CD4-positive, alpha-beta T cell treated with Interleukin-1 beta for 1 hour (primary cell): ENCODE measurements at places on chromosomes 16 and 17.

DNA sequence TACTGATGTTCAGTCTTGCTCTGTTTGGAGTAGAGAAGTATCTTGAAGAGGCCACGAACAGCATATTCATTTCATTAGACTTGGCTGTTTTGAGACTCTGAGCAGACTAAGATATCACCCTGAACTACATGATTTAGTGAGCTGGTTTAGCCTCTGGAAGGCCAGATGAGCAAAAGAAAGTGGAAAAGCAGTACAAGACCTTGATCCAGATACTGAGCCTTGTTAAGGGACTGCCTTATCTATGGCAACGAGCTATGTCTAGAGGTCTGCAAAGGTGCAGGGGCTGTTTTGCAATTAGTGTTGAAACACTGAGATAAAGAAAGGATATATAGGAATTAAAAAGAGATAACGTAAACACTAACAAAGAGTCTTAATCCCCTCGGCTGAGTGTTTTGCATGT lies 231.4 kb downstream of the IRX3 start:
- DNase-seq = no peak

DNA sequence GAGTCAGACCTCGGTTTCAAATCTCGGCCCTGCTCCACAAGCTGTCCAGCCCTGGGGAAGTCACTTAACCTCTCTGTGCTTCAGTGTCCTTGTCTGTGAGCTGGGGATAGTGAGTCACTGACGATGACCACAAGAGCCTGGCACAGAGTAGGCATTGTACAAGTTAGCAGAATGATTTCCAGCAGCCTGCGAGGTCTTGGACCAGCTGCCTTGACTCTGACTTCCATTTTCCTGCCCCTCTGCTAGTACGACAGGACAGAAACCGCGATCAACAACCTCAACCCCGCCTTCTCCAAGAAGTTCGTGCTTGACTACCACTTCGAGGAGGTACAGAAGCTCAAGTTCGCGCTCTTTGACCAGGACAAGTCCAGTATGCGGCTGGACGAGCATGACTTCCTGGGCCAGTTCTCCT lies 20.7 kb downstream of the CPNE2 start:
- no peak for DNase-seq

DNA sequence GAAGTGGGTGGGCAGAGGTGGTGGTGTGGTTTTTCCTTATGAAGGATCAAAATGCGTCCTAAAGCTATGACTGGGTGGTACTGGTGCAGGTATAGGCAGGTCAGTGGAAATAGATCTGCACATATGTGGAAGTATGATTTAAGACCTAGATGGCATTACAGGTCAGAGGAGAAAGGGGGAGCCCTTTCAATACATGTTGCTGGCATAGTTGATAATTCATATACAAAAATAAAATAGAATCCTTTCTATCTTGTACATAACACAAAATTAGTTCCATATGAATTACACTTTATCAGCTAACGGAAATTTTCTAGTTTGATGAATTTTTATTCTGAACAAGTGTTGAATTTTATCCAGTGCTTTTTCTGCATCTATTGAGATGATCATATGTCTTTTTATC lies 20.8 kb upstream of the PIK3R5 start:
- no peak for DNase-seq

DNA sequence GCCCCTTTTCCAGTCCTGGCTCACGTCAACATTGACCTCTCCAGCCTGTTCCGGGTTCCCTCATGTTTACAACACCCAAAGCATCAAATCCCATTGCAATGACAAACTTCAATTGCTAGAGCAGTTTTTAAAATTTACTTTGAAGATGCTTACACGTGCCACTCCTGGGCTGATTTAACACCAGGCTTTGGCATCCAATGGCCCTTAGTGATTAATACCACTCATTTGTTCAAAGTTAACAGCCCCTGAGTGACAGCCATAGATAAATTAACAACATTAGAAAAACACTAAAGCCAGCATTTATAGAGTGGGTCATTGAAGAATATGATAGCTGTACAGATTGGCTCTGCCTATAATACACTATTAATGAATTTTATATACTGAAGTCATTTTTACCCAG lies 135.1 kb downstream of the PMP22 start:
- no peak for DNase-seq

DNA sequence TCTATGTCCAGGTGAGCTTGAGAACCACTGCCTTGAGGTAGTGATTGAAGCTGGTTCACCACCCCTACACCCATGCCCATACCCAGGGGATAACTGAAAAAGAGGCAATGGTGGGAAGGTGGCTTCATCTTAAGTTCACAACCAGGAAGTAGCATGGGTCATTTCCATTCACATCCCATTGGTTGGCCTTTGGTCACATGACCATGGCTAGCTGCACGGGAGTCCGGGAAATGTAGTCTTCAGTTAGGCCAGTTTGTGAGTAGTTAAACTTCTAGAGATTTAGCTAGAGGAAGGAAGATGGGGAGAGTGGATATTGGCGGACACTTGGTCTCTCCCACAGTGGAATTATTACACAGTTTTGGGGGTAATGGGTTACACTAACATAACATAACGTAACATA lies 92.9 kb downstream of the RGS9 start:
- no peak for DNase-seq

DNA sequence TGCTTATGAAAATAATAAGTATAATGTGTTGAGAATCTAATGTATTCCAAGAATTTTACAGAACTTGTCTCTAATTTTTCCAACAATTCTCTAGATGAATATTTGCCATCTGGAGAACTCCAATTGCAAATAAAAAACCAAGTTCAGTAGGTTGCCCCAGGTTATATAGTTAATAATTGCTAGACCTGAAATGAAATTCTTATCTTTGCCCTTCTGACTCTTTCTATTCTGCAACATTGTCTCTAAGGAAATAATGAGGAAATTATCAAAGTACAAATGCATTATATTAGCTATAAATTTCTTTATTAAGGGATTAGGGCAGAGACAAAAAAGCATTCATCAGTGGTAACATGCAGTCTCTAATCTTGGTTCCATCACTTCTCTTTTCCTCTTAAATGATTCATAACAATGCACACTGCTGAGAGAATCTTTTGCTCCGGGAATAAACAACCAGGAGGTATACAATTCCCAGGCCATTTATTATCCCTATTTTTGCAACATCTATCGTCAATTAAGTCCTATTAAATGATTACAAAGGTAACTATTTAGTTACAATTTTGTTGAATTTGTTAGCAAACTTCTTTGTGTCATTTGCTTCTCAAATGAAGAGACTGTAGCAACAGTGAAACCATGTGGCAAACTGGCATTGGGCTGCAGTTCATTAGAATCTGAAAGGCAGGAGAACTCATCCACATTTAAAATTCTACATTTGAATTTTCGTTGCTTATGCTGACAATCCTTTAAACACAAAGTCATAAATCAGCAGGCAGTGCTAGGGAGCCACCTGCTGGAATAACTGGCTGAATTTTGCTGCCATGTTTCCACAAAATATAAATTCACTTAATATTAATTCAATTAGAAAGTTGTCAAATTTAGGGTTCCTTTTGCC lies 349.6 kb downstream of the KIF2B start:
- no peak for DNase-seq

DNA sequence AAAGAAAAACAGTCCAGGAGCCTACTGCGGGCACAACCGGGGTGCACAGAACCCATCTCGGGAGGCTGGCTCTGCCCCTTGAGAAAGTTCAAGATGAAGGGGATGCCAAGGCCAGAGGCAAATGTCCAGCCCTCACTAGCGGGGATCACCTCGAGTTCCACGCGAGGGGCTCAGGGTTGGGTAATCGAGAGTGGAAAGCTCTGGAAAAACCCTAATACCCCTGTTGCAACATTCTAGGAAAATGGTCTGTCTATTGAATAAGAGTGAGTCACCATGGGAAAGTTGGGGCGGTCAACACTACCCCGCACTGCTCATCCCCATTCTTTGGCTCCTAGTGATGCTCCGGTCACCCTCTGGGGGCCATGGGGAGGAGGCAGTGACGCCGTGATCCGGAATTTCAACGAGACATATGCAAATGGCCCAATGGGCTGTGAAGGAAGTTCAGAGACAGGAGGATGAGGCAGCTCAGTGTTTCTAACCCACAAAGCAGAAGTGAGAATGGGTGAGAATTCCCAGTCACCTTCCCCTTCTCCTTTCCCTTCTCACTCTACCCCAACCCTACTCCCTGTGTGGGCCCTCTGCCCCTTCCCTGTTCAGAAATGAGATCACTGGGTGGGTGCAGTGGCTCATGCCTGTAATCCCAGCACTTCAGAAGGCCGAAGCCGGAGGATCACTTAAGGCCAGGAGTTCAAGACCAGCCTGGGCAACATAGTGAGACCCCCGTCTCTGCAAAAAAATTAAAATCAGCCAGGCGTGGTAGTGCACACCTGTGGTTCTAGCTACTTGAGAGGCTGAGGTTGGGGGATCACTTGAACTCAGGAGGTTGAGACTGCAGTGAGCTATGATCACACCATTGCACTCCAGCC lies 22.4 kb downstream of the SOCS3 start:
- DNase-seq = no peak

DNA sequence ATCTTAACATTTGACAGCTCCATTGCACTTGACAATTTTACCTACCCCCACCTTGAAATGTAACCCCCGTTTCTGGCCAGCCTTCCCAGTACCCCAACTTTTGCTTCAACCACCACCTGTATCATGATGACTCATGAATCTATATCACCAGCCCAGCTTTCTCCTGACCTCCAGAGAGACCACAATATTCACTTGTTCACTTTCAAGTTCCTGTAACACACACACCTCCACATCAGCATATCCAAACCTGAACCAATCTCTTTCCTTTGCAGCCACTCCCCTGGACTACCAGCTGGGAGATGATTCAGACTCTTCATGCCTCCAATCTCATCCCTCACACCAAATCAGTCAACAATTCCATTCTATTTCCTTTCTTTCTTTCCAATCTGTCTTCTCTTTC lies 8.0 kb downstream of the SMG6 start:
- no peak for DNase-seq

DNA sequence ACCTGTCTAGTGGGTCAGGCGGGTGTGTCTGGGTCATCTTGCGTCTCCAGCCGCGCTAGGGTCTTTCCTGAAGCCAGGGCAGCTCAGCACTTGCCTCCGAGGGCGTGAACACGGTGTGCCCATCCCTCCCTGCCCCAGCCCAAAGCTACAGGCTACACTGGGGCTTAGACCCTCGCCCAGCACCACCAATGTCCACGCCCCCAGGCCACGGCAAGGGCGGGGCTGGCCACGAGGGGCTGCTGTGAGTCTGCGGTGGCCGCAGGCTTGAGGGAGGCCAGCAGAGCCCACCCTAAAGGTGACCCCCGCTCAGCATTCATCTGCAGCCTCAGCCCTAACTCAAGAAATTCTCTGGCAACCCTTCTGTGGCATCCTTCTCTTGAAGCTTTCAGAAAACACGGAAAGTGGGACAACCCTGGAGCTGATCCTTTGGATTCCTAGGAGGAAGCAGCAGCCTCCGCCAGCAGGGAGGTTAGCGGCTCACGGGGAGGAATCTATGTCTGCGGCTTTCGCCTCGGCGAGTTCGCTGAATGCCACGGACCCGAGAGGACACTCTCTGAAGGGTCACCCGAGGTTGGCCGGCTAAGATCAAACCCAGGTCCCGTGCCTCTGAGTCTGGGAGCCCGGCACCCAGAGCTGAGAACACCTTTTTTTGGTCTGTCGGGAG lies 41.7 kb downstream of the TIMM22 start:
- no peak for DNase-seq

DNA sequence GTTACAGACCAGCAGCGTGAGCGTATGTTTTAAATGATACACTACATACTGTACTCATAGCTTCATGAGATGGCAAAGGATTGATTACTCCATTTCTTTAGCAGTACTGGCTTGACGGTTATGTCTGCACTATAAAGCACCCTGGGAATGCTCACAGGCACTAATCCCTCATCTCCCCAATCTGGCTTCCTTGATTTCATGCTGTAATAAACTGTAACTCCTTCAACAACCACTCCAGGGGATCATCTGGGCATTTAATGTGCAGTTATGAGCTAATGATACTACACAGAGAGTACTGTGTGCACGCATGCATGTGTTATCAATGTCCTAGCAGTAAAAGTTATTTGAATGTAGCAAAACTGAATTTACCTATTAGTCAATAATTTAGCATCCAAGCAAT lies 20.2 kb downstream of the MEIOB start:
- no peak for DNase-seq
